Renal cortical epithelial cell (primary cell): ENCODE measurements at places on chromosomes 6 and 20. TPM values are rescaled to one million over a fixed set of nuclear protein-coding genes. Genes with fewer than 3 reads are reported as not detected.
A peak's percentile ranks its signal among the peaks of the same experiment; 100 is the strongest.

SPTLC3 gene
- total RNA-seq, result 4.2 and 46.9 TPM in 2 replicates

GRCh38 chr6:107670792-107671199 is 153.3 kb downstream of the SCML4 start:
- DNase-seq, result peak; percentile 13

OR2H1 gene
- total RNA-seq, result not detected in 2 replicates

CLIC5 gene
- 0.35 and 3.5 TPM in 2 replicates for total RNA-seq

GRCh38 chr6:157999168-158000051 is 17.7 kb downstream of the SYNJ2 start:
- no peak for DNase-seq

DNA sequence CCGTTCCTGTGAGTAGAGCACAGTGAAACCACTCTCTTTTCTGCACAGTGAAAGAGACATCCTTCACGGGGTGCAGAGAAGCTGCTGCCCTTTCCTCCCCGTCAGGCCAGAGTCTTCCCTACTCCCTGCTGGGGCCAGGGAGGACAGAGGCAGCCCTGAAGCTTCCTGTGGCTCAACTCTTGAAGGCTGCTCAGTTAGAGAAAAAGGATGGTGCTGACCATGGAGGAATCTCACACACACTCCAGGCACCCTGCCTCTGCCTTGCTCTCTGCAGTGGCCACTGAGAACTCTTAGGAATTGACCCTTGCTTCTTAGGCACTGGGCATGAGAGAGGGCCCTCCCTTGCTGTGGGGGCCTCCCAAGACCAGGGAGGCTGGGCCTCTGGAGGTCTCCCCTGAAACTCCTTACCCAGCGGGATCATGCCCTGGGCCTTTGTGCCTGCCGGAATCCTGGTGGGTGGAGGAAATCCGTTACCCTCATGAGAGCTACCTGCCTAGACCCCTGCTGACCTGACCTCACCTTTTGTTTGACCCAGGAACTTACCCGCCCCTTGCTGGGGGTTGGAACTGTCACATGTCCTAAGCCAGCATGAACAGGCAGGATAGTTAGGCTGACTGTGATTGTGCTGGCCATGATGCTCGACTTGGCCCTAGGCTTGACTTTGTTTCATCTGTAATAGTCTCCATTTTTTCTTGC is 65.0 kb upstream of the CD93 start:
- DNase-seq, result no peak

DNA sequence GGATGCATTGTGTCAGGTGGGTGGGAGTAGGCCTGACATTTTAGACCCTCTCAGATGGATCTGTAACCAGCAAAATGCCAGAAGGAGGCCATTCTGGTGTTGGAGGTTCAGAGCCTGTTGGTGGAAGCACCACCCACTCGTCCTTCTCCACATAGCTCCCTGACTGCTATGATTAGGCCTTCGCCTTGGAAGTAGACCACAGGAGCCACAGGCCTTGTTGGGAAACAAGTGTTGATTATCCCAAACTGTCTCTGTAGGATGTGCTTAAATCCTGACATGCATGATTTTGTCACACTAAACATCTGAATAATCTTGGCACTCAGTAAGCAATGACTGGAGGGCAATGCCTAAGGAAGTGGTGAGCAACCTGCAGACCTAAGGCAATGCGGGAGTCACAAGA is 117.2 kb upstream of the LY86 start:
- no peak for DNase-seq

DNA sequence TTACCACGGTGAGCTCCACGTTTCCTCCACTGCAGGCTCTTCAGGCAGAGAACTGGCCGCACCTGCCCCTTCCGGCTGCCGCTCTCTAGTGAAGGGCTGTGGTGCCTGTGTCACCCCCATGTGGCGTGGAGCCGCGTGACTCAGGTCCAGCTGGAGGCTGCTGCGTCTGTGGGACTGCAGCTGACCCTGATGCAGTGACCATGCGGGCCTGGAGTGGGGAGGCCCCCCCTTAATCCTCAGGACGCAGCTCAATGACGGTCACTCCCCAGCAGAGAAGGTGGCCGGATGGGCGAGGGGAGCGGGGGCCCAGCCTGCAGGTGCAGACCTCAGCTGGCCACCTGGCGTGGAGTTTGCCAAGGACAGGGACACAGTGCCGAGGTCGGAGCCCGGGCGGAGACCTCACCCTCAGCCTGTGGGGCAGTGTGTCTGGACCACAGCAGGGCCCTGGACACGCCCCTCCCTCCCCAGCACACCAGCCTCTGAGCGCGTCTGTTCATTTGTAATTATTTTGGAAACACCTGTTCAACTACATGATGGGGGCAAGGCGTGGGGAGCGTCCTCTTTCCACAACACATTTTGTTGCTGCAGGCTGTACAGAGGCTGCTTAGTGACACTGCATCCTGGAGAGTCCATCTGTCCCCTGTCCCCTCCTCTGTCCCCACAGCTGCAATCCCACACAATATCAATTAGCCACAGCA is 10.7 kb downstream of the BHLHE23 start:
- DNase-seq, result no peak

GRCh38 chr20:16434062-16434664 is 139.1 kb downstream of the KIF16B start:
- DNase-seq, result peak; percentile 33

CAGE1 gene
- 0.17 TPM in 1 of 2 replicates, not detected in the other for total RNA-seq

ISM1 gene
- 0.99 TPM in 1 of 2 replicates, not detected in the other for total RNA-seq

- no peak for DNase-seq
Measured at GRCh38 chr6:149275621-149276020, 41.9 kb upstream of the TAB2 start.

JAG1 gene
- total RNA-seq, result 51.0 and 53.3 TPM in 2 replicates

SLC22A16 gene
- total RNA-seq, result not detected in 2 replicates

DNA sequence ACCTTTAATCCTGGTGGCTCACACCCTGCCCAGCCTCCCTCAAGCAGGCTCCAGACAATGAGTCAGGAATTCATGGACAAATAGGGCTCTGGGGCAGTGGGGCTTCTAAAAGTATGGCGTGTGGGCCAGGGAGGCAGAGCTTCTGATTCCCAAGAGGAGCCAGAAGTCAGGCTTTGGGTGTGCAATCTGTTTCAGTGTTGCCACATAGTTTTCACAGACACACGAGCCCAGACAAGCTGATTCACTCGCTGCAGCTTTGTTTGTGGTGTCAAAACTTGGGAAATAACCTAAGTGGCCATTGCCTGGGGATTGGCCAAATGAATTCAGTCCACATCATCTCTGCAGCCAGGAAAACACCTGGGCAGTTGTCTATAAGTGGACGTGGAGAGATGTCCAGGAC is 9.2 kb downstream of the PEDS1 start:
- peak; percentile 97 for DNase-seq

KCNQ5 gene
- under 0.01 and 0.35 TPM in 2 replicates for total RNA-seq

SEMG1 gene
- not detected in 2 replicates for total RNA-seq
